ENCODE measurements at places on chromosomes 3 and 15. TPM values are rescaled to one million over a fixed set of nuclear protein-coding genes. Genes with fewer than 3 reads are reported as not detected.

Gene PTPRG
- total RNA-seq = 65.5 TPM

Gene CAND2
- total RNA-seq = 10.3 TPM

Gene PTH1R
- 25.0 TPM for total RNA-seq

Gene DPPA4
- 5.3 TPM for total RNA-seq

Gene LDHAL6B
- total RNA-seq = not detected

Gene NOP10
- total RNA-seq = 71.7 TPM

Gene CCR2
- 0.44 TPM for total RNA-seq

Gene TMEM115
- 49.6 TPM for total RNA-seq

Gene PPP4R2
- 94.7 TPM for total RNA-seq

Gene CHL1
- total RNA-seq = 110 TPM

Gene ST3GAL6
- 24.2 TPM for total RNA-seq

Gene SAXO2
- 12.0 TPM for total RNA-seq
